ENCODE measurements at places on chromosomes 1 and 21. TPM values are rescaled to one million over a fixed set of nuclear protein-coding genes. Genes with fewer than 3 reads are reported as not detected.

The UTS2 gene
- total RNA-seq = not detected

The TSPEAR gene
- not detected for total RNA-seq

The TNFRSF8 gene
- total RNA-seq = 0.89 TPM

The FCRL4 gene
- not detected for total RNA-seq

The GREM2 gene
- 1.3 TPM for total RNA-seq

The TSHB gene
- not detected for total RNA-seq

The MAP1LC3C gene
- total RNA-seq = 4.1 TPM

The NOS1AP gene
- total RNA-seq = 9.5 TPM

All from suprapubic skin (tissue), 4 donors.